Stimulated activated CD8-positive, alpha-beta memory T cell treated with anti-CD3 and anti-CD28 coated beads, Interleukin-7, amount 100 ng/mL, for 4 hours (primary cell): ENCODE measurements at places on chromosomes 6 and 20.

GRCh38 chr6:39075807-39076622 lies 27.4 kb downstream of the GLP1R start:
- no peak for DNase-seq

GRCh38 chr6:158536891-158537798 lies 22.7 kb upstream of the TMEM181 start:
- no peak for DNase-seq

GRCh38 chr6:136646377-136646776 lies 96.2 kb upstream of the MAP7 start:
- DNase-seq: no peak

DNA sequence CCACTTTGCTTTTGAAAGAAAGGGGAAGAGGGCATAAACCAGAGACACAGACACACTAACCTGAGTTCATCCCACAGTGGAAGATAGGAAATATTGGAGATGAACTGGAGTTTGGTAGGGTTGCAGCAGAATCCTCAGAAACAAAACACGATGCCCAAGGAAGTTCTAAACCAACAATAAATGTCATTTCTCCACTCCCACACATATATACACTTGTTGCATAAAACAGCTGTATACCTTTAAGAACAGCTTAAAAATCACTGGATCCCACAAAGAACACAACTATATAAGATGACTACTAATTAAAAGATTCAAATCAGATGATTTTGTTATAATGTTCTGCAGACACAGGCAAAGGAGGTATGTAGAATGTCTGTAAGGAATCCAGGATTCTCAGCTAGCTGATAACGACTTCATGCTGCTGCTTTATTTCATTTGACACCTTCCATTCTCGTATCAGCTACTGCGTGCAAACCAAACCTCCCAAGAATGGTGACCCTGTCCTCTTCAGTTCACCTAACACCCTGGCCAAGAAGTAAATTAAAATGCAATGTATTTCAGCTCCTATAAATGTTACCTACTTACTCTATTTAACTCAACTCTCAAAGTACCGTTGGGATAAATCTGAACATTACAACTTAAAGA lies 14.3 kb downstream of the KIF13A start:
- no peak for DNase-seq

- DNase-seq: no peak
Measured at GRCh38 chr6:43843097-43843645, 73.2 kb downstream of the VEGFA start.

DNA sequence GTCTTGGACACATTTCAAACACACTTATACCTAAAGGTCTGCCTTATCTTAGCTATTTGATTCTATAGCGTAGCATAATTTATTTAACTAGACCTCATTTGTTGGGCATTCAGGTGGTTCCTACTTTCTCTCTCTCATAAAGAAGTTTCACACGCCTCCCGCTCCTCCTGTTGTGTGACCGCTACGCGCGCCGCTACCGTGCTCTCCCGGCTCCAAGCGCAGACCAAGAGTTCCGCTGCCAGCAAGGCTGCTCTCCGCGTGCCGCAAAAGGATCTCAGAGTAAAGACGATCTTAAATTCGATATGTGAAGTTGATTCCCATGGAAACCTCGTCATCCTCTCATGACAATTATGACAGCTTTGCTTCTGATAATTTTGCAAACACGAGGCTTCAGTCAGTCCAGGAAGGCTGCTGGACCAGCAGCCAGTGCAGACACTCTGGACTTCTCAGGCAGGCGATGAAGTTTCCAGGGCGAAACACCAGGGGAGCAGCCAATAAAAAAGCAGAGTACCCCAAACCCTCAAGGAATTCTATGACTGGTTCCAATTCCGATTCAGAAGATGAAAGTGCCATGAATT lies 20.4 kb downstream of the PRSS16 start:
- no peak for DNase-seq

- DNase-seq: no peak
Measured at GRCh38 chr20:62019881-62020492, 45.7 kb downstream of the TAF4 start.

- DNase-seq: no peak
Measured at GRCh38 chr6:3509336-3509735, 52.5 kb upstream of the SLC22A23 start.

DNA sequence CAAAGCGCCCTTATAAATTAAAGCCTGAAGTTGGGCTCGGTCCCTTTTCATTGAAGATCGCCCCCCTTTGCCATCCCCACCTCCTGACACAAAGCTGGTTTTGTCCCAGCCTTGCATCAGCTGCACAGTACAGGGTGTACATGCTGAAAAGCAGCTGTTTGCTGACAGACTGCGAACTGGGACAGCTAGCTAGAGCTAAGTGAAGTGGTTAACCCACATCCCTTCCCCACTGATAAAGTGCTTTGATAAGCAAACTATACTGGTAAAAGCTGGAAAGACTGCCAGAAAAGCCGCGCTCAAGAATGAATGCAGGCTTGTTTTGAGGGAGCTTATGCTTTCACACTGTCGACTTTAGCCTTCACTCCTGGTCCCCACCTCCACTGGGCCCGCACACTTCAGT lies 207.3 kb downstream of the GMDS start:
- DNase-seq: no peak

DNA sequence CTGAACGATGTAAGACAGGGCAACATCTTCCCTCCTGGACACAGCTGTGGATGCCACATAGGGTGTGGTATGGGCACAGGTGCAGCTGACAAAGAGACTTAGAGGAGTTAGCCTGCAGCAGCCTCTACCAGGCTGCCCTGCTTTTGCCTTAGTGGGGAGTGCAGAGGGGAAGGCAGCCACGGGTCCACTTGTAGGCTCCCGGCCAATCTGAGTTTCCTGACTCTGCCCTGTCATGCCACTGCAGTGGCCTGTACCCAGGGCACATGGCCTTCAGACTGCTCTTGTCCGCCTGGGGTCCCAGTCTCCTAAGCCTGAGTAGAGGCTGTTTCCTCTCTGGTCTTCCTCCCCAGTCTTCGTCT lies 17.1 kb upstream of the CST9L start:
- DNase-seq: no peak

DNA sequence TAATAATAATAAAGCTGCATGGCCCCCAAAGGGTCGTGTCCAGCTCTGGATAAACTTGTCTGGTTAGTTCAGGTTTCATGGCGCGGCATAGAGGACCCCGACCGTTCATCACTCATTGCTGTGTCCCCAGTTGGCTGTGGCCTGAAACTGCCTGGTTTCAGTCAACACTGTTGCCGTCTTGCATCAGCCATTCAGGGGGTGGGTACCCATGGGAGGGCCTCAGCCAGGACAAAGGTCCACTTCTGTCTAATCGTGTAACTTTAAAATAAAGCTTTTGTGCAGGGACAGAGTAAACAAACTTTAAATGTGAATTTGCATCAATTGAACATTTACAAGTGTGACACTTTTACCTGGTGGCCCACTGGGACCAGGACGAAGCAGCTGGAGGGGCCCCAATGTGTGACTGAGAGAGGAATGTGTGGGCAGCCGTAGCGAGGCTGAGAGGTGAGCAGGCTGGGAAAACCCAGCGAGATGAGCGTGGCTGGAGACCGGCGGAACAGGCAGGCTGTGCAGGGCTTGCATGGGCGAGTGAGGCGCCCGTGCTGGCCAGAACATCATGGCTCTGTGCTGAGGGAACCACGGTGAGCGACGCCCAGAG lies 22.3 kb upstream of the UNC93A start:
- DNase-seq: no peak

- DNase-seq: no peak
Measured at GRCh38 chr6:116966675-116967576, 89.9 kb downstream of the RFX6 start.

- DNase-seq: no peak
Measured at GRCh38 chr6:85810558-85810957, 167.9 kb upstream of the SYNCRIP start.

GRCh38 chr20:49203746-49204145 lies 15.5 kb upstream of the DDX27 start:
- DNase-seq: no peak

GRCh38 chr6:52407467-52407866 lies 12.7 kb upstream of the EFHC1 start:
- DNase-seq: no peak

- DNase-seq: no peak
Measured at GRCh38 chr20:2327620-2328555, 32.1 kb downstream of the TGM3 start.

DNA sequence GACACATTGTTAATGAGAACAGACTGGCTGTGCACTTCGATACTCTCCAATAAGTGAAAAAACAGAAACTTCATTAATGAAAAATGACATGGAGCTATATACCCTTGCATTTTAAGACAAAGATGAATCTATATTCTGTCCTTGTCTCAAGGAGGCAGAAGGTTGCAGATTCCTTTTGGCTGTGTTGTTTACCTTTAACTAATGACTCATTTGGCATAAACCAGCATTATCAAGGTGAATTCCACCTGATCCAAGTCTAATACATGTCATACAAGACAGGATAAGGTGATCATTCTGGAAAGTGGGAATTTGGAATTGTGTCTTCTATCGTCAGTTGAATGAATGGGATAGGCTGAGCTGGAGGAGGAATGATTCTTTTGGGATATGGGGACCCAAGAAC lies 192.9 kb downstream of the PLCB4 start:
- no peak for DNase-seq

GRCh38 chr20:5767493-5768098 lies 17.4 kb downstream of the SHLD1 start:
- DNase-seq: no peak

DNA sequence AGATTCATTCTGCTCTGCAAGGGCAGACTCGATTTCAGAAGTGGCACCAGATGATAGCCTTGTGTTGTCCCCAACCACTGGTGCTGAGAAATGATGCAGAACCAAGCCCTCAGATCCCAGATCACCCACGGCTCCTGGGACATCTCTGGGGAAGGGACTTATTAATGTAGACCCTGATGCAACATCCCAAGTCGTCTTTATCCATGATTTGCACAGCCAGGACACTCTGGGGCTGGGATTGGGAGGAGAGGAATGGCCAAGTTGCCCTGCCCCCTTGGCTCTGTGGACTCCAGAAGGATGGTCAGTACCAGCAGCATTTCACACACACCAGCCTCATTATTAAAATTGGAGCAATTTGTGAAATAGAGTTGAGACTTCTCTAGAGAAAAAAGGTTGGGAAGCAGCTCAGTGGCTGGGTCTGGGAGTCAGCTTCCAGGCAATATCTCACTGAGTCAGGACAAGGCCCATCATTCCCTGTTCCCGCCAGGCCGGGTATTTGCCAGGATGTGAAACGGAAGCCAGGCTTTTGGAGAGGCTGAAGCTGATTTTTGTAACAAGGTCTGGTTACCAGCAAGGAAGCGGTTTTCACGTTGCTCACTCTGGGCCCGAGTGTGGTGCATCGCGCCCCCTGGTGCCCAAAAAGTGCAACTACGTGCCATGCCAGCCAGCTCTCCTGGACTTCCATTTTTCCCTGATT lies 67.4 kb downstream of the ZBTB2 start:
- peak; percentile 34 for DNase-seq

DNA sequence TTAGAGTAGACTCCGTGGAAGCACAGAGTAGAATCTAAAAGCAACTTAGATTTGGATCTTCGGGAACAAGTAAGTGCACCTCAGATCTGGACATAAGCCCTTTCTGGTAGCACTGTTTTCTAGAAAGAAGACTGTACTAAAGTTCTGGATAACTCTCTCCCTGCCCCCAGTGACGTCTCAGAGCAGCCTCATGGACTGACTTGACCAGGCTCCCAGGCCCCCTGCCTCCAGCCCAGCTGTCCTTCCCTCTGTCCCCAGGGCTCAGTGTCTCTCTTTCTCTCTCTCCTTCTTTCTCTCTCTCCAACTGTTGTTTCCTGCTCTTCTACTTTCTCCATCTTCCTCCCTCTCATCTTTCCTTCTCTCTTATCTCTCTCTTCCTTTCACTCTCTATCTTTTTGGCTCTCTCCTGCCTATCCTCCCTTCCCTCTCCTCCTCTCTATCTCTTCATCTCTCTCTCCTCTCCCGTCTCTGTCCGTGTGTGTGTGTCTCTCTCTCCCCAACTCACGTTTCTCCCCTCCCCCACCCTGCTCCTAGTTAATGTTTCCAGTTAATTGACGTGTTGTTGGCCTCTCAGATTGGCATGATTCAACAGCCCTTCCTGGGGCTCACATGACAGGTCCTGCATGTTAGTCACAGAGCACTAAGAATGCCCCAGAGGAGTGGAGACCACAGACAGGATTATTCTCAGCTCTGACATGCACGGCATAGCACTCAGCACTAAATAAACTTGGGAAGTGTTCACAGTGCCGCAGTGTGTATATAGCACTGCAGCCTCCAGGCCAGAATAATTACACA lies 180.4 kb upstream of the FOXQ1 start:
- DNase-seq: no peak

DNA sequence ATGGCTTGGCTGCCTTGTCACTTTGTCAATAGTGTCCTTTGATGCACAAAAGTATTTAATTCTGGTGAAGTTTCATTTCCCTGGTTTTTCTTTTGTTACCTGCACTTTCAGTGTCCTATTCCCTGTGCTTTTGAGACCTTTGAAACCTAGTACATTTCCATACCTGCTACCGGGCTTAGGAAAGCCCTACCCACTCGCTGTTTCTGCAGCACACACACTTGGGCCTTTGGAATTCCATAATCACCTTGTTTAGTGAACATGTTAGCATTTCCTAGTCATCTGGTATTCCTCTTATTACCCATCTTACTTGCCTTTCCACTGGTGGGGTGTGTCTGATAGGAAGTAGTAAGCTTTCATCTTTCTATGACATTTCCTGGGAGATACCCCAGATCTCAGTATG lies 19.3 kb upstream of the SYNDIG1 start:
- DNase-seq: no peak

- DNase-seq: no peak
Measured at GRCh38 chr6:82248273-82248735, 760 bp upstream of the IBTK start.

GRCh38 chr6:90442366-90442765 lies 144.5 kb downstream of the MAP3K7 start:
- no peak for DNase-seq

- no peak for DNase-seq
Measured at GRCh38 chr6:51854347-51854746, 233.1 kb downstream of the PKHD1 start.

GRCh38 chr20:46229478-46230105 lies 78.7 kb downstream of the CDH22 start:
- DNase-seq: no peak

- DNase-seq: no peak
Measured at GRCh38 chr6:20876561-20876960, 342.3 kb downstream of the CDKAL1 start.
